Suppressor macrophage treated with lipopolysaccharide for 1 hour (primary cell): ENCODE measurements at places on chromosomes 6 and 20.

DNA sequence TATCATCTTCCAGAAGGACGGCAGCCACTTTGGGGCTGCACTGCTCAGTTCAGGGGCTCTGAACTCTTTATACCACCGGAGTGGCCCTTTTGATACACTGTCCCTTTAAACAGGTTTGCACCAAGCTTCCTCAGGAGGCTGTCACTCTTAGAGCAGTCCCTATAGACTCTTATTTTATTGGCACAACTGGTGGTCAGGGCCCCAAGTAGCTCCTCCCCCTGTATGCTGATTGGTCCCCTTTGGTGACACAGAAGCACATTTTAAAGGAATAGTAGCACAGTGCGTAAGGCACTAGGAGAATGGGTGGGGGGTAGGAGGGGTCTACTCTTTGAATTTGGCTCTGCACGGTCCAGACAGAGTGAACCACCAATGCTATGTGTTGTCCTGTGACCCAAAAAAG lies 122.6 kb upstream of the MLN start:
- no peak for DNase-seq

GRCh38 chr6:13278991-13279390 lies 49.3 kb downstream of the TBC1D7 start:
- DNase-seq: no peak

DNA sequence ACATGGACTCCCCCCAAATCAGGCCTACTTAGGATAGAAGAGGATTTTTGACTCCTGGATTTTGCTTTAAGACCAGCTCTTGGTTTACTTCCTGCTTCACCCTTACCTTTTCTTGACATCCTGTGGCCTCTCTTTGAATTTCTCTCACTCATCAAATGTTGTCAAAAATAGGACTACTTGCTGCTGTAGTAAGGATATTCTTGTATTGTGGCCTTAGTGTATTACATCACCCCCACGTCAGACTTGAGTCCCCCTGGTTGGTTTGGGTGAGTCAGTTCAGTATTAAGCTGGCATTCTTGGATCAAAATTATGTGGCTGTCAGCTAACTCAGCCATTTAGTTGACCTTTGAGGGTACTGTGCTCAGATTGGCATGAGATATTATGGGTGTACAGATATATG lies 1.1 kb downstream of the TPX2 start:
- peak; percentile 41 for DNase-seq

DNA sequence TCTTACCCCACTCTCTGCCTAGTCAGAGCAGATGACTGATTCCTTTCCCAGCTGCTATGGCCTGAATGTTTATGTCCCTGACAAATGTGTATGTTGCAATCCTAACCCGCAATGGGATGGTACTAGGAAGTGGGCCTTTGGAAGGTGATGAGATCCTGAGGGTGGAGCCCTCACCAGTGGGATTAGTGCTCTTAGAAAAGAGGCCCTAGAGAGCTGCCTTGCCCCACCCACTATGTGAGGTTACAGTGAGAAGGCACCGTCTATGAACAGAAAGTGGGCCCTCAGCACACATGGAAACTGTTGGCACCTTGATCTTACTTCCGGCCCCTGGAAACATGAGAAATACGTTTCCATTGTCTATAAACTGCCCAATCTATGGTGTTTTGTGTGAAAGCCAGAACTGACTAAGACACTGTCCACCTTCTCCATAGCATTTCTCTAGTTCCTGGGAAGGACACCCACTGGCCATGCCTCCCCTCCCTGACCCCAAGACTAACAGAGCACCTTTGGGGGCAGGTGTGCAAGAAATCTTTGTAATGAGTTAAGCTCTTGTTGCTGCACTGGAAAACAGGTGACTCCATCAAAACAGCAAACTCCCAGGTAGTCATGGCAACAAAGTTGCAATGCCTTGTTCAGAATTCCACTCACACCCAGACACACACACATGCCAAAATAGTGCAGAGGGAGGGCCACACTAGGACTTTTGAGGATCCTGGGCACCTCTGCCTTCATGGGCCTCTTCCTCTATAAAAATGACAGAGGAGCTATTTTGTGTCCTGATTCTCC lies 16.2 kb downstream of the GABRR2 start:
- DNase-seq: peak; percentile 49

- no peak for DNase-seq
These were observed 115.2 kb downstream of the CEBPB start for GRCh38 chr20:50305636-50306477.

DNA sequence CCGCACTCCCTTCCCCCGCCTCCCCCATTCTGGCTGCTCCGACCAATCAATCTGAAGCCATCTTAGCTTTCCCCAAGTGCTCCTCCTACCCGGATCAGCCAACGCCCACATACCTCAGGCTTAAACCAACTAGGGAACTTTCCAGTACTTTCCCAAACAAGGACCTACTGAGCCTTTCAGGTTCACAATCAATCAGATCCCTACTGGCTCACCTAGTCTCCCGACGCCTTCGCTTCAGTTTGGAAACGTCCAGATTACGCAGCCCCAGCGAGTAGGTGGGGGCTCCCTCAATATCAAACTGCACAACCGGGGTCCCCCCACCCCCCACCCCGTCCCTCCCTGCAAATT lies 432 bp downstream of the HSPA1L start:
- DNase-seq: peak; percentile 99

- no peak for DNase-seq
These were observed 25.2 kb upstream of the RNF24 start for GRCh38 chr20:4040283-4041179.

DNA sequence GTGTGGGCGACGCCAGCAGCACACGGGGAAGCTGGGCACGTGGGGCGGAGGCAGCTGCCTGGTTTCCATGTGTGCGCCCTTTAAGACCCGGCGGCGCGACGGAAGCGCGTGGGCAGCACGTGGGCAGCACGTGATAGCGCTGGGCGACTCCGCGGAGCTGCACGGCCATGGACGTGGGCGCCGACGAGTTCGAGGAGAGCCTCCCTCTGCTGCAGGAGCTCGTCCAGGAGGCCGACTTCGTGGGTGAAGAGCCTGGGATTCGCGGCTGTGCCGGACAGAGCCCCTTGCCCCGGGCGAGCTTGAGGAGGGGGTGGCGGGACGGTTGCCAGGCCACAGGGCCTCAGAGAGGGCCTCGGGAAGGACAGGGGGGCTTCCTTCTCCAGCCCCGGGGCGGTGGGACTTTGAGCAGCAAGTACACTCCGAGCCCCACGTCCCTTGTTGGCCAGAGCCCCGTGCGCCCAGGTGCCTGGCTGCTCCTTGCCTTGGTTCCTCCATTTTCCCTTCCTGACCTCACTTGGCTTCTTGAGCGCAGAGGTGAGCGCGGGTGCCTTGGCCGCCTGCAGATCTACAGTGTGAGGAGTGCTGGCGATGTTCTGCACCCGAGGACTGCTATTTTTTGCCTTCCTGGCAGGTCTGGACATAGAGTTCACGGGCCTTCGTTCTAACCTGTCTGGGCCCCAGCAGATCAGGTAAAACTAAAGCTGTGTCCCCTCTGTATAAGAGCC lies at the start of gene PNLDC1:
Gene PNLDC1 (plus strand): TSS at position 136 of the 725 bp plus-strand sequence. CDS start 32 bp downstream, at position 168.
- no peak for DNase-seq

- DNase-seq: no peak
These were observed 117.4 kb downstream of the VEGFA start for GRCh38 chr6:43887340-43887858.

DNA sequence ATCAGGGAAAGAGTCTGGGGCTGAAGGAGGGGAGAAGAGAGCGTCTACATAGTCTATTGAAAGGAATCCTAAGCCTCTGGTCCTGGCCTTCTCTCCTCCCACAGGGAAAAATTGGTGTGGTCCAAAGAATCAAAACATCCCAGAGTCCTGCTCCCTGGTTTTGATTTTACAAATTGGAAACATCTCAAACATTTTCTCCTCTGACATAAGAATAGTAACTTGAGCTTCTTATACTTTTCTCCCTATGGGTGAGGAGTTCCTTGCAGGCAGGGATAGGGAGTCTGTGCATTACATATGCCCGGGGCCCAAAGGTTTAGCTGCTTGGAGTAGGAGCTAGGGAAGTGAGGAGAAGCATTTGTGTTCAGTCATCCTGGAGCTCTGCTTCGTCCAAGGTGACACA lies 120.0 kb upstream of the GGTLC1 start:
- DNase-seq: no peak

DNA sequence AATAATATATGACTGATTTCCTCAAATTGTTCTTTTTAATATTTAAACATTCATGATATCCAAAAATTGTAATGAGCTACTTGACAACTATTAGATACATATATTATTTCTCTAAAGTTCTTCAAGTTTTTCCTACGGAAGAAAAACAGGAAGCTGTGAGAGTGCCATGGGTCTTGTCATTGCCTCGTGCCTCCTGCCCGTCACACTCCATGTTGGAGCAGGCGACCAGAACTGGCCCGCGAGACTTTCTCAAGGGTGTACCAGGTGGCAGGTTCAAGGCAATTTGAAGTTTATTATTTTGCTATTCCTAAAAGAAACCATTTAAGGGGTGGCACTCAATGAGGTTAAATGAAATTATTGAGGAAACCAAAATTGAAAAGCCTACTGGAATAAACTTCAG lies 337.2 kb downstream of the HACE1 start:
- DNase-seq: peak; percentile 56

DNA sequence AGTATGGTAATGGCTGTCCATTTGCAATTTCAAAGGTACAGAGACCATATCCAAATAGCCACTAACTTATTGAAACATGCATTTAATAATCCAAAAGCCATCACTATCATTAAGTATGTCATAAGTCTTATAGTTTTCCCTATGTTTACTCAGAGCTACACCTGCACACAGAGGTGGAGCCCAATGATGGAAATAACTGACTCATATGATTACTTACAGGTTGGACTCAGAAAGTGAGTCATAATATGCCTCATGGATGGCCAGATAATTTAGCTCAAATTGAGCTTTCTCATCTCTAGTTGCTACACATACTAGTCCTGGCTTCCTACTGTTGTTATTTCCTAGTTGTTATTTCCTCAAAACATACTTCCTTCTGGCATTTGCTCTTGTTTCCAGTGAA lies 104.4 kb upstream of the KHDRBS2 start:
- no peak for DNase-seq

- DNase-seq: peak; percentile 82
These were observed 93.9 kb downstream of the PRND start for GRCh38 chr20:4815628-4816027.

DNA sequence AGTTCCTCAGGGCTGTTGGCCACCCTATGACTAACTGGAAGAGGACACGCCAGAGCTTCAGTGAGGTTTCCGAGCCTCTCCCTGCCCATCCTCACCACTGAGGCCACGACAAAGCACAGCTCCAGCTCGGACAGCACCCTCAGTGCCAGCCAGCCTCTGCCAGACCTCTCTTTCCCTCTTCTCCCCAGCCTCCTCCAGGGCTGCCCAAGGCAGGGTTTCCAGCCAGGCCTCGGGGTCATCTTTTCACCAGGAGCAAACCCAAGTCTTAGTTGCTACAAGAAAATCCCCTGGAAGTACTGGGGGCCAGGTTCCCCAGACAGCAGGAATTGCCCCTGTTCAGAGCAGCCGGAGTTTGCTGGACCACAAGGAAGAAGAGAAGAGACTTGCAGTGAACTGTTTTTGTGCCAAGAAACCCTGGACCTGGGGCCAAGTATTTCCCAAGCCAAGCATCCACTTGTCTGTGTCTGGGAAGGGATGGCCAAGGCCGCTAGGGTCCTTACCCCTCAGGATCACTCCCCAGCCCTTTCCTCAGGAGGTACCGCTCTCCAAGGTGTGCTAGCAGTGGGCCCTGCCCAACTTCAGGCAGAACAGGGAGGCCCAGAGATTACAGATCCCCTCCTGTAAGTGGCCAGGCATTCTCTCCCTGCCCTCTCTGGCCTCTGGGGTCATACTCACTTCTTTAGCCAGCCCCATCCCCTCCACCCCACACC lies 41.6 kb downstream of the PLAGL2 start:
- no peak for DNase-seq

GRCh38 chr6:20885076-20885475 lies 350.8 kb downstream of the CDKAL1 start:
- DNase-seq: no peak

DNA sequence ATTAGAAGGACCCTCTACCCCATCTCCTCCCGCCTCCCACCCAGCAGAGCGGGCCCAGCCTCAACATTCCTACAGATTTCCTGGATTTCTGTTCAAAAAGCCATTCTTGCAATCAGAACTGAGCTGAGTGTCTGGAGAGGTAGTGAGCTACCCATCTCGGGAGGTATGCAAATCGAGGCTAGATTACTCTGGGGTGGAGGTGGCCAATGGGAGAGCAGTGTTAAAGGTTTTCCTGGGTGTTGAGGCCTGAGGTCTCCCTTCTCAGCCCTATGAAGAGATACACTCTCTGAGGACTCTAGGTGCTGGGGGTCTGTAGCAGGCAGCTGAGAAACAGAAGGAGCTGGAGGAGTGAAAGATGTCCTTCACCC lies 57.0 kb downstream of the CD40 start:
- no peak for DNase-seq

DNA sequence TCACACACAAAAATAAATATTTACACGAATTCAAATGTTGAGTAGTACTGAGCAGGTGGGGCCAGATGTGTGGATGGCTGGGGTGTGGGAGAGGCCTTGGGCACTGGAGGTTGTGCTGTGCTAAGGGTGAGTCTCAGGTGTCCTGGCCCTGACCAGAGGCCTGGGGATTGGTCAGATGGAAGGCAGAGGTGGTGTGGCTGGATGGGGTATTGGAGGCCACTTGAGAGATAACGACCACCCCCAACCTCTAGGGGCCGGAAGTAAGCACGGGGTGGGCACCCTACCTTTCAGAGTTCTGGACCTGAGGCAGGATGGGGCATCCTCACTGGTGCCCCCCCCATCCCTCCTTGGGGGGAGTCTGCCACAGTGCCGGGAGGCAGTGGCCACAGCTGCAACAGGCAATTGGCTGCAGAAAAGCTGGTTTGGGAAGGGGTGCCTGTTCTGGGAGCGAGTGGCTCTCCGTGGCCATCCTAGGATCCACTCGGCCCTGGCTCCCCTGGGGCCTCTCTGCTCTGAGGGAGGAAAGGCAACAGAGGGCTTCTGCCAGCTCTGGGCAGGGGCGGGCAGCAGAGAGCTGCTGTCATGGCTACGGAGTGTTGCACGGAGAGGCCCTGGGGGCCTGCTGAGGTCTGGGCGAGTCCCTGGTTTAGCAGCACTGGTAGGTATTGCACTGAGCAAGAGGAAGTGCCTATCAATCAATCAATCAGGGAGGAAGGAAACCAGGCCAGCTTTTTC lies 87.6 kb downstream of the ASXL1 start:
- DNase-seq: no peak

DNA sequence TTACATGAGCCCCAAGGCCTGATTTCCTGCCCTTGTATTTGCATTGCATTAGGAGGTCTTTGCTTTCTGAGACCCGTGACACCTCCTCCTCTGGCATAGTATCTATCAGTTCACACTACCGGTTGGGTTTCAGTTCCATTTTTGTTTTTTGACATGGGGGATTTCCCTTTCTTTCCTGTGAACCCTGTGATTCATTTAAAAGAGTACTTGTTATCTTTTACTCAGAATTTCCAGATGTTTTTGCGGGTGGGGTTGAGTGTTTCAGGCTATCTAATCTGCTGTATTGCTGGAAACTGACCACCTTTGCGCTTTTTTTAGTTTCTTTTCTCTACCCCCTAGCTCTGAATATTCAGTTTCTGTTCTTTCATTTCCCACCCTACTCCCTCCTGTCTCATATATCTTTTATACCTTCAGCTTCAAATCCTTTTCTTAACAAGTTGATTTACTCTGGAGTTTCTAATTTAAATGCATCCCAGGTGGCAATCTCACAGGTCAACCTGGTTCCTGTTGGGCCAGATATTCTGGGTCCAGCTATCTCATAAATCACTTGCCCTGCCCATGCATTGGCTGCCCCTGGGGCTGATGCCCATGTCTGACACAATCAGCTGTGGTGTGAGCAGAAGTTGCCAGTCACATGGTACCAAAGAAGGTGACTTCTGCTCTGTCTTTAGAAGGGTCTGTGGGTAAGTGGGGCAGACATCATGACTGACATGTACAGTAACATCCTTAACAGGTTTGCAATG lies 14.3 kb upstream of the NCOA3 start:
- peak; percentile 91 for DNase-seq
